ENCODE measurements at places on chromosomes 2 and 18. TPM values are rescaled to one million over a fixed set of nuclear protein-coding genes. Genes with fewer than 3 reads are reported as not detected.

DNA sequence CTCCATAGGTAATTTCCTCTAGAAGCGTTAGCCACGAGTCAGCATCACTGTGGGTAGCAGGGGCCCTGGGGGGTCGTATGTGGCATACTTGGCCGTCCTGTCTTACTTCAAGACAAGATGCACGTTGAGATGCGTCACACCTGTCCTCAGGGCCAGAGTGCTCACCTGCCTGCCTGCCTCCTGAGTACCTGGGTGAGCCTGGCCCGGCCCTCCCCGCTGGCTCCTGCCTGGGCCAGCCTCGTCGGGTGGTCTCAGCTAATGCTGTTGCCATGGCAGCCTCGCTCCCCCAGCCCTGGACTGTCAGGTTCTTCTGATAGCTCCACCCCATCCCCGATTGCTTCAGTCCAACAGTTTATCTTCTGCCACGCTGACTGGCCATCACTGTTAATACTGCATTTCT, 232.4 kb downstream of the GBX2 start:
- H3K4me3 ChIP-seq, result no peak overlapping the region
- no peak overlapping the region for H3K27ac ChIP-seq
- DNase-seq, result no peak

SLC23A3 gene
- 1.4 TPM for total RNA-seq

DNA sequence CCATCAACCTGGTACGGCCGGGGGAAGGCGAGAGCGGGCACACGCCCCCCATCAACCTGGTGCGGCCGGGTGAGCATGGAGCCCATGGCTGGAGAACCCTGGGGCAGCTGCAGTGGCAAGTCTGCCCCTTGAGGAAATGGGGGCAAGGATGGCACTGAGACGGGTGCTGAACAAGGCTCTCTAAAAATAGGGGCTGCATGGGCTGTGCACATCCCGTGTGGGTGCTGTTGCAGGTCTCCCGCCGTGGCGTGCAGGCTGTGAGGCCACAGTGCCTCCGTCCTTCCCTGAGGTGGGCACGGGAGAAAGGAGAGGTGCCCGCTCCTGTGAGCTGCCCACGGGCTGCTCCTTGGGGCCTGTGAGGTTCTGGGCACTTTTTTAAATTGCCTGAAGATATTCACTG, 99.2 kb downstream of the NFATC1 start:
- no peaks in the 10 kb centered on the region for H3K4me1 ChIP-seq
- no peak for DNase-seq
- no peak overlapping the region for H3K27ac ChIP-seq
- no peak overlapping the region for H3K4me3 ChIP-seq

GRCh38 chr2:62573137-62573731, 67.2 kb upstream of the TMEM17 start:
- no peak for DNase-seq
- peaks cover 11% of the 10 kb centered on the region for H3K4me1 ChIP-seq
- H3K27ac ChIP-seq, result no peak overlapping the region
- no peaks in the 10 kb centered on the region for H3K36me3 ChIP-seq
- no peak overlapping the region for H3K4me3 ChIP-seq
- H3K27me3 ChIP-seq, result peaks cover 37% of the 10 kb centered on the region

DNA sequence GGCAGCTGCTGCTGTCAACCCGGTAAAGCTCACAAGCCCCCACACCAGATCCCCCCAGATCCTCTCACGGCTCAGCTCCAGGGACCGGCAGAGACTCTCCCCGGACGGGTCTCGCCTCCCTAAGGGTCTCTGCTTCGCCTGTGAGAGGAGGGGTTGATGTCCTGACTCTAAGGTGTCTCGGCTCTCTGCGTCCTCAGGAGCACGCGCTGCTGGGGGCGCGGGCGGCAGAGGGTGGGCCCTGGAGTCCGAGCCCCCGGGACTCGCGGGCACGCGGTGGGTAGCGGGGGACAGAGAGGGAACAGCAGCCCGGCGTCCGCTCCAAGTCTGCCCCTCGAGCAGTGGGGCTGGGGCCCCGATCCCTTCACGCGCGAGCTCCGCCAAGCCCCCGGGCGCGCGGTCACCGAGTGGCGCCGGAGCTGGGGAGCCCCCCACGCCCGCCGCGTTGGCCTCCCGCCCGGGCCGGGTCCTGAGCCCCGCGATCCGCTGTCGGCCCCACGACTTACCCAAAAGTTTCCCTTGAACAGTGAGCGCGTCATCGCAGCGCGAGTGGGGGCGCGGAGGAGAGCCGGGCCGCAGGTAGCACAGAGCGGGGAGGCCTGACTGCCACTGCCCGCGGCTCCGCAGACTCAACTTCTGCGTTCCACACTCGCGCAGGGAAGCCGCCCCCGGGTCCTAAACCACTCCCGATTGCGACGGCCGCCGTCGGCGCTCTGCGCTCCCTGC, at the start of gene PSTPIP2:
PSTPIP2 (minus strand) TSS at position 608 of the 723 bp plus-strand sequence; CDS start at position 536, 72 bp downstream.
- no peaks in the 10 kb centered on the region for H3K36me3 ChIP-seq
- DNase-seq, result peak; percentile 72
- H3K4me1 ChIP-seq, result no peaks in the 10 kb centered on the region

IL36A gene
- not detected for total RNA-seq

- H3K36me3 ChIP-seq, result no peaks in the 10 kb centered on the region
- H3K27me3 ChIP-seq, result no peaks in the 10 kb centered on the region
- no peak for DNase-seq
- peaks cover 8% of the 10 kb centered on the region for H3K4me1 ChIP-seq
These were observed 503 bp downstream of the ZNF513 start for GRCh38 chr2:27379836-27380625.

- no peak overlapping the region for H3K4me3 ChIP-seq
- DNase-seq, result peak; percentile 47
- H3K27ac ChIP-seq, result no peak overlapping the region
- H3K4me1 ChIP-seq, result peaks cover 3% of the 10 kb centered on the region
These were observed 3.0 kb downstream of the HOXD8 start for GRCh38 chr2:176132205-176133171.

PJVK gene
- 3.0 TPM for total RNA-seq

GRCh38 chr2:165219481-165219880, 15.6 kb upstream of the SCN3A start:
- DNase-seq, result peak; percentile 34
- no peak overlapping the region for H3K4me3 ChIP-seq
- H3K36me3 ChIP-seq, result no peaks in the 10 kb centered on the region
- no peak overlapping the region for H3K27ac ChIP-seq

- H3K4me1 ChIP-seq, result no peaks in the 10 kb centered on the region
- DNase-seq, result no peak
- no peak overlapping the region for H3K27ac ChIP-seq
- no peak overlapping the region for H3K4me3 ChIP-seq
- no peaks in the 10 kb centered on the region for H3K36me3 ChIP-seq
- H3K27me3 ChIP-seq, result no peaks in the 10 kb centered on the region
These were observed 95.0 kb upstream of the EML6 start for GRCh38 chr2:54628418-54628817.

DNA sequence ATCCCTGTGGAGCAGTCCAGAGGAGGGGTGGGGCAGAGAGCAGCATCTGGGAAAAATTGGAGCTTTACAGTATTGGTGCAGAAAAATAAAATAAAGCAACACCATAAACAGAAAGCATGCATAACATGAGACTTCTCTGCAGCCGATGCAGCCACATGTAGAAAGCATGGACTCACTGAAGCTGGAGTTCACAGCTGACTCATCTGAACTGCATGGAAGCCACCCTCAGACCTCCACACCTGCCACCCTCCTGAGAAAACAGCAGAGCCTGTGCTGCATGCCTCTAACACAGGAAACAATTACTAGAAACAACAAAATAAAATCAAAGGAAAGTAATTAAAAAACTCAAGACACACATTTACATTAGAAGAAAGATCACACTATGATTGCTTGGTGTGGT, 169.4 kb upstream of the ALKAL2 start:
- H3K4me1 ChIP-seq, result peaks cover 9% of the 10 kb centered on the region
- no peak overlapping the region for H3K27ac ChIP-seq
- no peaks in the 10 kb centered on the region for H3K36me3 ChIP-seq
- no peak for DNase-seq
- no peak overlapping the region for H3K4me3 ChIP-seq

ALPI gene
- total RNA-seq, result not detected

- H3K4me3 ChIP-seq, result peak overlapping the region; percentile 76
- no peaks in the 10 kb centered on the region for H3K27me3 ChIP-seq
- DNase-seq, result no peak
These were observed 849 bp upstream of the TMEM18 start for GRCh38 chr2:677959-678550.

DNA sequence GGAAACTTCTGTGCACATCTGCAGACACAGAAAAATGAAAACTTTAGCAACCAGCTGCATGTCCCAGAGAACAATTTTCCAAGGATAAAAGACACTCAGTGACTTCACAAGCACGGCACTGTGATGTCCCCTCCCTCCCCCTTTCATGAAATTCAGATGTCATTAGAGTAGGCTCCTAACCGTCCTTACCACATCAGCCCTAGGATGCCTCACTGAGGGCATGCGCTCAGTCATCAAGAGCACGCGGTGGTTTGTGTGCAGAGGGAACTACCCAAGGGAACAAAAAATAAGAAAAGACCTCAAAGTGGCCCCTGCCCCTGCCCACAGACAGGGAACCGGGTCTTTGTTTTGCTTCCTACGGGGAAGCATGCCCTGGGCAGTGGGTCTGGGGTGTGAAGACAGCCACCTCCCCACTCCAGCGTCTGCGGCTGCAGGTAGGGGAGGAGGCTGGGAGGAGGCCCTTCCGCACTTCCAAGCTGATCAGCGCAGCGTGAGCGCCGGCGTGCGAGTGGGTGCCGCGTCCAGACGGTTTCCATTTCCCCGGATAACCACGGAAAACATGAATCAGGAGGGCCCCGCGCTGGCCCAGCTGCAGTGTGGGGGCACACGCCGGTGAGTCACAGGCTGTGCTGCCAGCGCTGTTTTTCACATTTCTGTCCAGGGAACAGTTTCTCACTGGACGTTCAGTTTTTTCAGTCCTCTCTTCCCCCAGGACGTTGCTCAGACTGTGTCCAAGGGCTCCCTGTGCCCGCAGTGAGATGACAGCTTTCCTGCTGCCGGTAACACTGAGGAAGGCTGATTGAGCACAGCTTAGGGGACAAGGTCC, 70.6 kb downstream of the COPS8 start:
- no peak overlapping the region for H3K4me3 ChIP-seq
- DNase-seq, result no peak
- no peaks in the 10 kb centered on the region for H3K4me1 ChIP-seq
- H3K27ac ChIP-seq, result no peak overlapping the region
- H3K36me3 ChIP-seq, result no peaks in the 10 kb centered on the region

GRCh38 chr2:170077830-170078569, 99.9 kb upstream of the MYO3B start:
- no peak overlapping the region for H3K4me3 ChIP-seq
- H3K36me3 ChIP-seq, result no peaks in the 10 kb centered on the region
- H3K27ac ChIP-seq, result peak overlapping the region; percentile 51
- no peaks in the 10 kb centered on the region for H3K27me3 ChIP-seq

DNA sequence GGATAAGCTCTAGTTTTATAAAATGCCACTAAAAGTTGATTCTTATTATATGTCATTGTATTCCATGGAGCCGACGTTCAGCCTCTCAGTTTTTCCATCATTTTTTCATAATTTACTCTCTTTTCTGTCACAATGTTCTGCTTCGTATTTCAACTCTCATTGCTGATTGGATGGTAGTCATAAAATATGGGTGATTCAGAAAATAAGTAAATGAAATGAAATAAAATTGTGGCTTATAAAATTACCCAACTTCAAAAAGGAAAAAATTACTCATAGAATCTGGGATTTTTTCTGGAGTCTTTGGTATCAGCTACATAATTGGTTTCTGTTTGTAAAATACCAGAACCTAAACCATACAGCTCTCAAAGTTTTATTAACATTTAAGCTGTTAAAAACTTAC, 139.7 kb upstream of the ITGA4 start:
- H3K4me3 ChIP-seq, result no peak overlapping the region
- H3K4me1 ChIP-seq, result peaks cover 9% of the 10 kb centered on the region
- DNase-seq, result no peak
- H3K27me3 ChIP-seq, result no peaks in the 10 kb centered on the region
- H3K27ac ChIP-seq, result no peak overlapping the region

- H3K27ac ChIP-seq, result no peak overlapping the region
- no peaks in the 10 kb centered on the region for H3K36me3 ChIP-seq
- no peaks in the 10 kb centered on the region for H3K4me1 ChIP-seq
- DNase-seq, result no peak
- no peaks in the 10 kb centered on the region for H3K27me3 ChIP-seq
These were observed 53.9 kb downstream of the TNFRSF11A start for GRCh38 chr18:62379051-62379450.

DNA sequence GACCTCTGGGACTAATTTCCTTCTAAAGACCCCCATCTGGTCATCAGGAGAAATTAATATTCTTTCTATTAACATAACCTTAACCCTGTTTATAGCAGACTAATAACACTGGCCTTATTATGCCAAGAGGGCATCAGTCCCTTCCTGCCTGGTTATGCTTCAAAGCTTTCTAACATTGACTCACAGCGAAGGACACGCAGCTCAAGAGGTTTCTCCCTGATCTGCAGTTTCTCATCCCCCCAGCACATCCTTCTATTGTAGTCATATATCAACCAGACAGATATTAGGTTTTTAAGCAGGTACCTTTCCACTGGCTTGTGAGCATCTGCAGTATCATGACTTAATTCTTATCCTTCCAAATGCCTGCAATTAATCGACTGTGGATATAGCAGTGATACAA, 100.0 kb upstream of the CXCR4 start:
- no peaks in the 10 kb centered on the region for H3K36me3 ChIP-seq
- H3K4me3 ChIP-seq, result no peak overlapping the region
- no peaks in the 10 kb centered on the region for H3K27me3 ChIP-seq
- no peak overlapping the region for H3K27ac ChIP-seq
- H3K4me1 ChIP-seq, result peaks cover 37% of the 10 kb centered on the region

GRCh38 chr18:48752478-48752877, 198.3 kb downstream of the SMAD7 start:
- H3K27ac ChIP-seq, result no peak overlapping the region
- H3K27me3 ChIP-seq, result no peaks in the 10 kb centered on the region
- no peaks in the 10 kb centered on the region for H3K36me3 ChIP-seq
- H3K4me1 ChIP-seq, result peaks cover 3% of the 10 kb centered on the region
- no peak overlapping the region for H3K4me3 ChIP-seq

TLX2 gene
- not detected for total RNA-seq

DNA sequence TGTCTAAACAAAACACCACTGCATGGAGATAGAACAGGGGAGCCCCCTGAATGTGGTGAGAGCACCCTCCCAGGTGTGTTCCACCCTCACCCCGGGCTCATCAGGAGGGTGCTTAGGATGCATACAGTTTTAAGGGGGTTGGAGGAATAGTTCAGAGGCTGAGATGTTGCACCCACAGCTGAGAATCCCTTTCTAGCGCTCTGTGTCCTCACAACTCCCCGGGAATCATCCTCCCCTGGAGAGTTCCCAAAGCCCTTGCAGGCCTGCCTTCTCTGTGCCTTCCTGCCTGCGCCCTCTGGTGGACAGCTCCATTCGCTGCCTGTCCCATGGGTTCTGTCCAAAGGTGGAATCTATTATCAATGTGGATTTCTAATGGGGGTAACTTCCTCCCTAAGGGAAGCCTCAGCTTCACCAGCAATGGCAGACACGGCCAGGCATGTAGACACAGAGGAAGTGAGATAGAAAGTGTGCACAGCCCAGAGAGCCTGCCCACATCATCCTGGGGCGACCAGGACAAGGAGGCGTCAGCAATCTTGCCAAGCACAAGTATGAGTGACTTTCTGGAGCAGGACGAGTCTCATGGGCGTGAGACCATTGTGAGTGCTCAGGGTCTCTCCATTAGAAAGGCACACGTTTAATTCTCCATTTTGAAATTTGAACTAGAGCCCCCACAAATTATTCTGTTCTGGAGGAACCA, 1.2 kb upstream of the UGT1A5 start:
- H3K4me3 ChIP-seq, result no peak overlapping the region
- H3K36me3 ChIP-seq, result no peaks in the 10 kb centered on the region
- no peaks in the 10 kb centered on the region for H3K4me1 ChIP-seq
- no peak overlapping the region for H3K27ac ChIP-seq
- no peaks in the 10 kb centered on the region for H3K27me3 ChIP-seq

EML6 gene
- total RNA-seq, result 1.6 TPM

OTOF gene
- total RNA-seq, result 0.36 TPM

CXCR4 gene
- 32.6 TPM for total RNA-seq
